ENCODE measurements at places on chromosomes 5 and 9.

DNA sequence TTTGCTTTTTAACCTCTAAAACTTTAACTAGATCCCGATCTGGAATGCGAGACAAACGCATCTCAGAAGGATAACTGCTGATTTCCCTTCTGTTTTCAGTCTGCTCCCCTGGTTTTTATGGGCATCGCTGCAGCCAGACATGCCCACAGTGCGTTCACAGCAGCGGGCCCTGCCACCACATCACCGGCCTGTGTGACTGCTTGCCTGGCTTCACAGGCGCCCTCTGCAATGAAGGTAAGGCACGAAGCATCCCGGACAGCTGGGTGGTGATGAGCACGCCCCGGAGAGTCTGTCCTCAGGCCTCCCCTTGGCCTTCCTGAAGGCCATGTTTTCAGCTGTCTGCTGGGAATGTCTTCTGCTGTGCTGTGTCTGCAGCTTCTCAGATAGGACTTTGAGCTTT, 82.9 kb upstream of the PRRC1 start:
- DNase-seq, result no peak

GRCh38 chr5:180291234-180291940, 496 bp downstream of the MAPK9 start:
- DNase-seq, result no peak

DNA sequence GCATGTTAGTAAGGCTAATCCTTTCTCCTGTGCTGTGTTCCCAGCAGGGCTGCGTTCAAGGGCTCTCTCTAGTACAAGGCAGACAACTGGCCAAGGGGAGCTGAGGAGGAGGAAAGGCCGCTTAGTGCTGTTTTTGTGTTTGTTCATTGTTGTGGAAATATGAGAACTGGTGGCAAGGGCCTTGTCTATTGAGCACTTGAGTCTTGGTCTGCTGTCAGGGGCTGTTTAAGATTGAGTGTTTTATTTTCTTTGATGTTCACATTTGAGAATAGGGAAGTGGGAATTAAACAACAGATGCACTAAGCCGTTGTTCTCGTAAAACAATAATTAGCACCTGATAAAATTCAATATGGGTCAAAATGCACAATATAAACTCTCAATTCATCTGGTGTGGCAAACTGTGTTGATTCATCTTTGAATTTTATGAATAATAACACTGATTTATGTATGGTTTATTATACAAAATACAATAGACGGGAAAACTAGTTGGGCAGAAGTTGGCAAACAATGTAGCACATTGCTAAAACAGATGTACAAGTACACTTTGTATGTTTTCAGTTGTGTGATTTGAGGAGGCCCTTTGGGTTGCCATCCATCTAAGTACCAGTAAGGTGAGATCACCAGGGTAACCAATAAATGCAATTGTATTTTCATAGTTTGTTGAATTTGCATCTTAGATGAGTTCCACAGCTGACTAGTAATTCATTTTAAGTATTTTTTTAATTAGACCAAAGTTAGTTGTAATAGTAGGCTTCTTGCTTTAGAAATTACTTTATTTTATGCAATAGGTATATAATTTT, 97.6 kb upstream of the GRHPR start:
- DNase-seq, result no peak

DNA sequence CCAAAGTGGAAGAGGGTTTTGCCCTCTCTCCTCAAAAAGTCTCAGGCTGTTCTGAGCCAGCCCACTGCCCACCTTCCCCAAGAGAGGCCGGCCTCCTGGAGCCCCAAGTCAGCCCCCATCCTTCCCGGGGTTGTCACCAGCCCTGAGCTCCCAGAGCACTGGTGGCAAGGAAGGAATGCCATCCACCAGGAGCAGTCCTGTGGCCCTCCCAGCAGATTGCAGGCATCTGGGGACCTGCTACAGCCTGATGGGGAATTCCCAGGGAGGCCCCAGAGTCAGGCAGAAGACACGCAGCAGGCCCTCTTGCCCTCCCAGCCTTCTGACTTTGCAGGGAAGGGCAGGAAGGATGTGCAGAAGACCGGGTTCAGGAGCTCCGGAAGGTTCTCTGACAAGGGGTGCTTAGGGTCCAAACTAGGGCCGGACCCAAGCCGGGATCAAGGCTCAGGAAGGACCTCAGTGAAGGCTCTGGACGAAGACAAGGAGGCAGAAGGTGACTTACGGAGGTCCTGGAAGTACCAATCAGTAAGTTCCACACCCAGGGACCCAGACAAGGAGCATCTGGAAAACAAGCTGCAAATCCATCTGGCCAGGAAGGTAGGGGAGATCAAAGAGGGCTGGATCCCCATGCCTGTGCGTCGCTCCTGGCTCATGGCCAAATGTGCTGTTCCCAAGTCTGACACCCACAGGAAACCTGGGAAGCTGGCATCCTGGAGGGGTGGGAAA, 3.7 kb downstream of the SPATA31E1 start:
- DNase-seq, result no peak

DNA sequence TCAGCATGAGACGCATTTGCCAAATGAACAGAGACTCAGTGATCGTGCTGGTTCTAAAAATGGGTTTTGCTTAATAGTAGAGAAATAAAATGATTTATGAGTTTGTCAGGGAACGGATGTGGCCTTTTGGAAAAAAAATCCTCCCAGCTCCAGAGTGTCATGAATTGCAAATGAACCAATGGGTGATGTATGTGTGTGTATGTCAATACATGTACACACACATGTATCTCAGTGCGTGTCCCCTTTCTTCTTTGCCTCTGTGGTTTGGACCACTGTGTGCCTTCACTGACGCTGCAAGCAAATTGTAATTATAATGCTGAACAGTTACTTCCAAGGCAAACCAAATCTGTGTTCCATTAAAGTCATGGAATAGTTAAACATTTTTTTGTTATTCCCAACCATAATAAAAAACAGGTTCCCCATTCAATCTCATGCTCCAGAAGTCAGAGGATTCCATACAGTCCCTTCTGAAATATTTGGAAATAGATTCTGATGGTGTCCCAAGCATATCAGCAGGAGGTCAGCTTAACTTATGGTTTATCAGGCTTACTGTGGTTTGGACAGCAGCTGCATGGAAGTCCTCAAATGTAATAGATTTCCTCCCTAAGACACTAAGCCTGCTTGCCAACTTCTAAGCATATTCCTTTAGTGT, 630.5 kb downstream of the ACTL7B start:
- no peak for DNase-seq

DNA sequence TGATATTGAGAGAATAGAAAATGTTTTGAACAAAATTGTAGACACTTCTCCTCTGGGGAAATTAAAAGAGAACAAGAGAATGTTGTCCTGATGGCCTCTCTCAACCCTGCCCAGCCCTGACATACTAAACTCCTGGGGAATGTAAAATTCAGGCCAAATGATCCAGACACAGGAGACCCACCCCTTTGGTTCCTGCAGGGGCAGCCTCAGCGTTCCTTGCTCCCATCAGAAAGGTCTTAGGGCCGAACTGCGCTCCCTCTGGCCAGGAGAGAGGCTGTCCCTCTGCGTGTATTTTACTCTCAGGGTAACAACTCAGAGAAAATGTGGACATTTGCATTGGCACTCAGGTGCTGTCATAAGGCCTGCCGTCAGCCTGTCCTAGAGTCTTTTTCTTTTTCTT, 616.3 kb upstream of the KLF4 start:
- DNase-seq, result no peak

DNA sequence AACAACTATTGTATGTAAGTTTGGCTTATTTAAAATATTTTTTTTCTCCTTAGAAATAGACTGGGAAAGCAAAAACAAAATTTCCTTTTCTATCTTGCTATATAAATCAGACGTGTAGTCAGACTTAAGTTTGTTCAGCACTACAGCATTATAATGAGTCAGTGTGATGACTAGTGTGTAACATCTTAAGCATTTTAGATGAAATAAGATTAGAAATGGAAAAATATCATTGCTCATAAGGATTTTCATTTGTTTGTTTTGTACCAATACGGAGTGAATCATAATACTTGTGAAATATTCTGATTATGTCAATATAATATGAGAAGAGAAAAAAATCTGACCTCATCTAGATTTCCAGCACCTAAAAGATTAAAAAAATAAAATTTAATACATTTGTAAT, 64.7 kb upstream of the RICTOR start:
- DNase-seq, result no peak

DNA sequence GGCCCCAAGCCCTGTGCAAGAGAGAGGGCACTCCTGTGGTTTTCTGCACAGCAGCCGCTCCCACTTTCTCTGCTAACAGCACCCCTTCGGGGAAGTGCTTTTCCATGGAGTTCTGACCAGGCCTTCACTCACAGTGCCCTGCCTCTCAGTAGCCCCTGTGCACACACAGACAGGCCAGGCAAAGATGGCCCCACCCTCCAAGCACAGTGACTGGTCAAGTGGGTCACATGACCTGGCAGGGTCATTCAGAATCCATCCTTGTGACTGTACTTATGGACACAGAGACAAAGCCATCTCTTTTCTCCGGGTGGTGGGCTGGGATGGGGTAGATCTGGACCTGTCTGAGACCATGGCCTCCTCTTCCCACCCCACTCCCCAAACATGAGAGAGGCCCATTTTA, 82.5 kb downstream of the PSD2 start:
- DNase-seq, result no peak

DNA sequence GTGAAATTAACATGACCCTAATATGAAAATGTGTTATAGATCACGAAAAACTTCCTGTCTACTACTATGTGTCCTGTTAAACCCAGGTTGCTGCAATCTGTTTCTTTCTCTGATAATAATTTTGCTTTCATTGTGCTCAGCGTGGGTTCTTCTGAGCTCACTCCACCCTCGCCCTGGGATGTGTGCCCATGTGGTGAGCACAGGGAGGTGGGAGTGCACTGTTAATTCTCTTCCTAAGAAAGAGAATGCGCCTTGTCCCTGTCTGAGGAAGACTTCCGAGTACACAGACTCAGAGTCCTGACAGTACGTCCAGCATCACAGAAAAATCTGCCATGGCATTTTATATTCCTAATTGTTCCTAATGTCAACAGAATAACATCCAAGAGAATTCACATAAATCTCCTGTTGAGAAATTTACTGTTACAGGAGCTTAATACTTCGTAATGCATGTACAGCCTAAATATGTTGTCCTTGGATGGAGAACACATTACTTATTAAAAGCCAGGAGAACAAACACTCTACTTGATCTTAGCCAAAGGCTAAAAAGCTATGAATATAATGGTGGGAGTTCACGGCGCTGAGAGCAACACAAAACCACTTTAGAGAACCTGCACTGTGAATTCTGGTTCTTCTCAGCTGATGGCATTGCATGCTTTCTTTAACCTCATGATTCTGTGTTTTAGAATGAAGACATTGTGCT, 102.6 kb downstream of the PDE4D start:
- DNase-seq, result no peak

DNA sequence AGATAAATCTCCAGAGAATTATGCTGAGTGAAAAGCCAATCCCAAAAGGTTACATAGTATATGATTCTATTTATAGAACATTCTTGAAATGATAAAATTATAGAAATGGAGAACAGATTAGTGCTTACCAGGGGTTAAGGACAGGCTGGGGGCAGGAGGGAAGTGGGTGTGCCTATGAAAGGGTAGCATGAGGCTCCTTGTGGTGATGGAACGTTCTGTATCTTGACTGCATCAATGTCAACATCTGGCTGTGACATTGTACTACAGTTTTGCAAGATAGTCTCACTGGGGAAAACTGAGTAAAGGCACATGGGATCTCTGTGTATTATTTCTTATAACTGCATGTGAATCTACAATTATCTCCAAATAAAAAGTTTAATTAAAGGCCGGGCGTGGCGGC, 22.3 kb downstream of the ORM2 start:
- DNase-seq, result no peak

DNA sequence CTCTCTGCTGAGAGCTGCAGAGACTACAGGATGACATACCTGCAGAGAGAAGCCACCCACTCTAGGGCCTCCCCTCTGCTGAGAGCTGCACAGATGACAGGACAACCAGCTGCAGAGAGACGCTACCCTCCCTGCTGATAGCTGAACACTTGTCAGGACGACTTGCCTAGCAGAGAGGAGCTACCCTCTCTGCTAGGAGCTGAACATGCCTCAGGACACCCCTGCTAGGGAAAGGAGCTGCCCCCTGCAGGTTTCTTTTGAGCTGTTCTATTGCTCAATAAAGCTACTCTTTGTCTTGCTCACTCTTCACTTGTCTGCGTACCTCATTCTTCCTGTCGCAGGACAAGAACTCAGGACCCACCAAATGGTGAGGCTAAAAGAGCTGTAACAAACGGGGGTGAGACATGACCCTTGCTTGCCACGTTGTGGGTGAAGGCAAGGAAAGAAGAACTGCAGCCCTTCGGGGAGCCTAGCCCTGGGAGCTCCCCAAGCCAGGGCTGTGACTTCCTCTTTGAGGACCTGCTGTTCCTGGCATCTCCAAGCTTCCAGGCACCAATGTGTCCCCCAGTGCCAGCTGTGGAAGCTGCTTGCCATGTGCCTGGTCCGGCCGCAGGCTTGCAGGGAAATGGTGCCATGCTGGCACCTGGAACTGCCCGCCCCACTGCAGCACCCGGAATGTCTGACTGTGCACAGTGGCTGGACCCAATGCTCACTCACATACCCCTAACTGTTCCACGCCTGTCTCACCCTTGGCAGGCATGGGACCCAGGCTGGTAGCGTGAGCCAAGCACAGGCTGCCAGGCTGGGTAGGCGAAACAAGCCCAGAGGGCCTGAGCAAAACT, 5.1 kb upstream of the TESK1 start:
- no peak for DNase-seq

GRCh38 chr5:15606197-15606596, 106.2 kb downstream of the FBXL7 start:
- DNase-seq, result no peak

DNA sequence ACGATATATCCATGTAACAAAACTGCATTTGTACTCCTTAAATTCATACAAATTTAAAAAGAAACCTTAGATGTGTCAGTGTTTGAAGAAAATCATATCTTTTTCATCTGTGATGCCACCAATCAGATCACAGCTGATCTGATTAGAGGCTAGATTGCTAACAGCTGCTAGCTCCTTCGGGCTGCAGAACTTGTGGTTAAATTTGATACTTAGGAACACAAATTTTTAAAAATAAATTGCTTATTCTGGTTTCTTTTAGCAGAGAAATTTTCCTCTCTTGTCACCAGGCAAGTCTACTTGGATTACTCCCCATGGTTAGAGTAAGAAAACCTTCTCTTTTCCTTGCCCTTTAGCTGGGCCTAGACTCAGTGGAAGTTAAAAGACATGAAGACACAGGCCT, 94.6 kb upstream of the RANBP6 start:
- no peak for DNase-seq

DNA sequence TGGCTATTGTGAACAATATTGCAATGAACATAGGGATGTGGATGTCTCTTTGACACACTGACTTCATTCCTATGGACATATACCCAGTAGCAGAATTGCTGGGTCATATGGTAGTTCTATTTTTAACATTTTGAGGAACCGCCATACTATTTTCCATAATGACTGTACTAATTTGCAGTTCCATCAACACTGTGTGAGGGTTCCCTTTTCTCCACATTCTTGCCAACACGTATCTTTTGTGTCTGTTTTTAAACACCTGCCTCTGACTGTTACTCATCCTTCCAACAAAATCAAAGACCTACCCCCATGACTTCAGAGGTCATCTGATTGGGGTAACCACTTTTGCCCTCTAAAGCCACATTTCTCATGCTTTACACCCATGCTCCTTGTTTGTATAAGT, 133.5 kb downstream of the MED27 start:
- DNase-seq, result no peak
